ENCODE measurements at places on chromosomes 7 and 10.

- DNase-seq, result no peak
These were observed 261.7 kb upstream of the TCERG1L start for GRCh38 chr10:131573256-131573655.

DNA sequence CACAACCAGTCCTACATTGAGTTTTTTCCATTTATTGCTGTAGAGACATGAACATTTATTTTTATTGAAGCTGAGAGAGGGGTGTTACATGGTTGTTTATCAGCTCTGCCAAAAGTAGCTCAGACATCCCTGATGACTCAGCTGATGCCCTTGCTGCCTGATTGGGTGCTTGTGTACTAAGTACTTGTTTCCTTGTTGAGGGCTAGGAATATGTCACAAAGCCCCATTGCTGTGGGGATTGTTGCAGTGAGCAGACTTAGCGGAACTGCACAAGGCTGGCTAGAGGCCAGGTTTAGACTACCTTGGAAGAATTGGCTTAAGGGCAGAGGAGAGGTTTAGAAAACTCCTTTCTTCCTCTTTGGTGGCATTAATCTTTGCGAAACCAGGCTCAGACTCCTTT, 110.6 kb downstream of the AUTS2 start:
- peak; percentile 15 for DNase-seq

GRCh38 chr7:98569691-98570337, 47.3 kb upstream of the NPTX2 start:
- no peak for DNase-seq

DNA sequence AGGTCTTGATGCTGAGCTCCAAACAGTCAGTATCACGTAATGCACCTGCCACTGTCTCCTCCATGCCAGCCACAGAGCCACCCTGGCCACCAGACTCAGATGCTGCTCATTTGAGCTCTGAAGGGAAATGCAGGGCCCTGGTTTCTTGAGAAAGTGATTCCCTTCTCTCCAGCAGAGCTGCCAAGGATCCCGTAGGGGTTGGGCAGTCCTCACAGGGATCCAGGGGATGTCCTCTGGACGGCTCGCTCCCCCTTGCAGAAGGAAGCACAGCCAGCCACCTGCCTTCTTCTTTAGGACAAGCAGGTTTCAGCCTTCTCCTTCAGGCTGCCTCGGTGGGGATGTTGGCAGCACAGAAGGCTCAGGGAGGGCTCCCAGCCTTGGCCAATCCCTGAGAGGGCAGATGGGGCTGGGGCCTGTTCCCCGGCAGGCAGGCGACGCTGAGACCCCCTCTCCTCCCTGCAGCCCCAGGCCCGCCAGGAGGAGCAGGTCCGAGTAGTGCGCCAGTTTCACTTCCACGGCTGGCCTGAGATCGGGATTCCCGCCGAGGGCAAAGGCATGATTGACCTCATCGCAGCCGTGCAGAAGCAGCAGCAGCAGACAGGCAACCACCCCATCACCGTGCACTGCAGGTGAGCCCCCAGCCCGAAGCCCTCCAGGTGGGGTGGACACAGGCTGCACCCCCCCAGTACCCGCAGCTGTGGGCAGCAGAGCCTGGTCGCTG, 48.9 kb downstream of the MKI67 start:
- no peak for DNase-seq

DNA sequence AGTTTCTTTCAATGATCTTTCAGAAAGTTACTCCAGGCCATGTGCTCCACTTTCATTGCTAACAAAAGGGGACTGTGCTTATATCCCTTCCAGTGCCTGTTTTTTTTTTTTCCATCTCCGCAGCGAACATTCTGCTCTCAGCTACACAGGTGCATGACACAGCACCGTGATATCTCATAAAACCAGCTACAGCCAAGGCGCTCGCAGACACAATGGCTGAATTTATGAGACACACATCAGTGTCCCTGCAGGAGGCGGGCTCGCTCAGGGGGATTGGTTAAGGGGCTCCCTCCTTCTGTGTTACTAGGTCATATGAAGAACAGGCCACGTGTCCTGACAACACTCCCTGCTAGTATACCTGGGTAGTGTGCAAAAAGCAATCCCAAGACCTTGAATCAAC, 245.5 kb downstream of the SKAP2 start:
- no peak for DNase-seq

DNA sequence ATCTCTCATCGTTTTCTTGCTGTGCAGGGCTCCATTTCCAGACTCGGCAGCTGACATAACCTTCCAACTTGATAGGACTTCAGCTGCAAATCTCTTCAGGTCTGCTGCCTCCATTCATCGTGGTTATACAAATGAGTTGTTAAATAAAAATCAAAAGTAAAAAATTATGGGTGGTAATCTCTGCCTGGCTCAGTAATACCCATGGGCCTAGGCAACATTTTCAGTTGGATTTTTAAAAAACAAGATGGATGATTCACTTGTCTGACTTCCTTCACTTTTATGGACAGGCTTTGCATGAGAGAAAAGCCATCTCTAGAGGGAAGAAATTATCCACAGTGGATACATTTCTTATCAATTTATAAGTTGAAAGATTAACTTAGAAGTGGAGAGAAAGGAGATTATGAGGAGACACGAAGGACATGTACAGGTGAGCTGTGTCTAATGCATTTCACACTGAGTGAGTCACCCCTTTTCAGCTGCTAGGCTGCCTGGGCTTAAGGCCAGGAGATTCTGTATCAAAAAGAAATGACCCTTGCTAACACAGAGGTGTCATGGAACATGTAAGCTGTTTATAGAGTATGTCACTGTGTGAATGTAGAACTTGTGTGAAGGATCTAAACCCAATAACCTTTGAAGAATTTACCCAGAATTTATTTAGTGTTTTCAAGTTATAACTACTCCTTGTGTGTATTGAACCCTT, 495.1 kb downstream of the AUTS2 start:
- DNase-seq, result peak; percentile 26

- peak; percentile 2 for DNase-seq
These were observed 107.2 kb downstream of the FGFR2 start for GRCh38 chr10:121490871-121491519.

GRCh38 chr10:11831520-11831951, 8.4 kb downstream of the PROSER2 start:
- no peak for DNase-seq

DNA sequence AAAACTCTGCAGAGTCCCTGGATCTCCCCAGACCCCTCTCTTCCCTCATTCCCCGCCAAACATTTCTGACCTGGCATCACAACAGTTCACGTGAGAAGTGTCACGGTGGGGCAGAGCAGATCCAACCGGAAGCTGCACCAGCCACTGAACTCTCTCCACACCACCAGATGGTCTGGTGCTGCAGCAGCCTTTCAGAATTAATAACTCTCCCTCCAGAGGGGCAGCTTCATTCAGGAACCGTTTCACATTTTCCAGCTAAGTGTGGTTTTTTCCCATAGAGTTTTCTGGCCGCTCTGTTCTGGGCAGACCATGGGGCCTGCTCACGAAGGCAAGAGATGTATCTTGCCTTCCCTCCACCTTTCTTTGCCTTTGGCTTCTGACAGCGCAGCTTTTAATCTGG, 486.7 kb upstream of the GALNT17 start:
- no peak for DNase-seq

DNA sequence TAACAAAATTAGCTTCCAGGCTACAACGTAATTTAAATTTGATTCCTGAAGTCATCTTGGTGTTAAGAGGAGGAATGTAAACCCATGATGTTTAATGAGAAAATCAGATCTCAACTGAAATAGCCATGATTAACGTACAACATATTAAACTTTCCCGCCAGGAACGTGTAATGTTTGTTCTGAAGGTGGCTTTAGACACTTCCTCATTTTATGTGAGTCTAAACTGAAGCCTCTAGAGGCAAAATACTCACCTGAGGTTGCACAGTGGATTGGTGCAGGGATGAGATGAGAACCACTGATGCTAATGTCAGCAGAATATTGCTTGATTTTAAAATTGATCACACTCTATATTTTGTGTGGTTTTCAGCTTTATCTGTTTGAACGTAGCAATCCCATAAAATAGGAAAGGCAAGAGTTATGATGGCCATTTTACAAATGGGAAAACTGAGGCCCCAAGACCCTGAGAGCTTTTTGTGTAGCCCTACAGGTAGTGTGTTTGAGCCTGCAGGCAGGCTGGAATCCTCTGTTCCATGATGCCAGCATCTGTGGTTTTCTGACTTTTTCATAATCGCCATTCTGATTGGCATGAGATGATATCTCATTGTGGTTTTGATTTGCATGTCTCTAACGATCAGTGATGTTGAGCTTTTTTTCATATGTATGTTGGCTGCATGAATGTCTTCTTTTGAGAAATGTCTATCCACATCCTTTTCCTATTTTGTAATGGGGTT, 243.7 kb upstream of the BMPER start:
- no peak for DNase-seq

- DNase-seq, result no peak
These were observed 365.9 kb upstream of the IGFBP3 start for GRCh38 chr7:46286957-46287356.

DNA sequence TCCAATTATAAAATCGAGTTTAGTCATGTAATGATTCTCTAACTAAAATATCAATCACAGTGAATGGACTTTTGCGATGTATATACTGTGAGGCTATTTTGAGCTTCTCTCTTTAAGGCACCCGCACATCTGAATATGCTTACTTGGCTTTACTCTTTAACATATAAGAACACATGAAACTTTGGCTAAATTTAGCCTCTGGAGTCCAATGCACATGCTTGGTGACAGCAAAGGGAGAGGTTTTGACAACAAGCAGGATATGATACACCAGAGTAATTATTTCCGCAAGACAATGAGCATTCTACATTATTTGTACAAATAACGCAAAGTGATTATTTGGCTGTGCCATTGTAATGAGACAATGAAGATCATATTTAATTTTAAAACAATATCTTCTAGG, 72.4 kb downstream of the ARID5B start:
- no peak for DNase-seq

DNA sequence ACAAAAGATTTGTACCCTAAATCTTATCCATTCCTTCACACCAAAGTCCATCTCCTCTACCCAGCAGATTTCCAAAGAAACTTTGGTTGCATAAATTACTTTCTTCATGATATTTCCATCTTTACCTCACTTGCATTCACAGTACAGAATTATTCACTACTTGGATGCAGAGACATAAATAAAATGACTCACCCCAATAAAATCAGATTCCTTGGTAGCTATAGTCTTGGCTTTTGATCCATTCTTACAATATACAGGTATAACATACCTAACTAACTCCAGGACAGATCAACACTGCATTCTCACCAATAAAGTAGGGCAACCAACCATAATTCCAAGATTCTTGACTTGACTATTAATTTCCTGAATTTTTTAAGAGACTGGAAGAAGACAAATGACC, 815.1 kb downstream of the MAGI2 start:
- no peak for DNase-seq

DNA sequence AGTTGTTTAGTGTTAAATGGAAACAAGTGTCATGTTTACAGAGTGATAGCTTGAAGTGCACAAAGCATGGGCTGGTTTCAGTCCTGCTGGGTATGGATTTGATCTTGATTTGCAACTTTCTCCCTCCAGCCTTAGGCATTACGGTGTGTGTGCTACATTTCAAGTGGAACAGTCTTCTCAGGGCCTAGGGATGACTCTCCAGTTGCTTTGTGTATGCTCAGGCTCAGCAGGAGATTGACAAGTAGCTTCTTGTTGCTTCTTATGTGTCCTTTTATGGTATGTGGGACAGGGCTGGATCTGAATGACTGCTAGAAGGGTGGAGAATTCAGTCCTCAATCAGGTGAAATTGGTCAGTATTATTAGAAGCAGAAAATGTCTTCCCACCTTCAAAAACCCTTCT, 51.3 kb upstream of the PLEKHA1 start:
- DNase-seq, result no peak

- DNase-seq, result no peak
These were observed 158.2 kb downstream of the CELF2 start for GRCh38 chr10:11175823-11176243.

- no peak for DNase-seq
These were observed 228.1 kb downstream of the ACTR3B start for GRCh38 chr7:152987656-152988055.

DNA sequence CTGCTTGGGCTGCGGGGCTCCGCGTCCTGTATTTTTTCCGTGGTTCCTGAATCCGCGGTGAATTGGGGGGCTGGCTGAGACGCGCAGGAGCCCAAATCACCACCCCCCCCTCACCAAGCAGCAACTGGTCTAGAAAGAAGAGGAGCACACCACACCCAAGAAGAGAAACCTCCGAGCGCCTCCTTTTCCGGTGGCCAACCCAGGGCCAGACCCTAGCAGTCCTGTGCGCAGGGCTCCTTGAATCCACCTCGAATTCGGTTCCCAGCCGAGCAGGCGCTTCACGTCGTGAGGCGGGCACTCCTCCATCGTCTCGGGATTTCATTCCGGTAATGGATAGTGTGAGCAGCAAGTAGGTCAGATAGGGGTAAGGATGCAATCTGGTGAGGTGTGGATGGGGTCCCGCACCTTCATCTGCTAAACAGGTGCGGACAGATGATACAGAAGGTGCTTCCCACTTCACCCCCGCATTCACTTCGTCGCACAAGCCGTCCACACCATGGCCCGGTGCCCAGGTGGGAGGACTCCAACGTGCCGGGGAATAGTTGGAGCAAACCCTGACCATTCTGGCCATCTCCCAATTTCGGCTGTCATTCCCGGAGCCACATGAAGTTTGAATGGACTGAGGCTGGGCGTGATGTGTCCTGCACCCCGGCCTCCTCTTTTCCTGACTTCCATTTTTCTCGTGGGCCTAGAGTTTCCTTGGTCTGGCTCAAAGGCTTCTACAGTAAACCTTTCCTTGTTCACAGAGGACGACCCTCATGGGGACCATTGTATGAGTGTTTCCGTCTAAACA, 19.8 kb upstream of the ZNF273 start:
- DNase-seq, result no peak
